Activated CD4-positive, alpha-beta T cell treated with anti-CD3 and anti-CD28 coated beads for 1 hour (primary cell): ENCODE measurements at places on chromosomes 2 and 18.

DNA sequence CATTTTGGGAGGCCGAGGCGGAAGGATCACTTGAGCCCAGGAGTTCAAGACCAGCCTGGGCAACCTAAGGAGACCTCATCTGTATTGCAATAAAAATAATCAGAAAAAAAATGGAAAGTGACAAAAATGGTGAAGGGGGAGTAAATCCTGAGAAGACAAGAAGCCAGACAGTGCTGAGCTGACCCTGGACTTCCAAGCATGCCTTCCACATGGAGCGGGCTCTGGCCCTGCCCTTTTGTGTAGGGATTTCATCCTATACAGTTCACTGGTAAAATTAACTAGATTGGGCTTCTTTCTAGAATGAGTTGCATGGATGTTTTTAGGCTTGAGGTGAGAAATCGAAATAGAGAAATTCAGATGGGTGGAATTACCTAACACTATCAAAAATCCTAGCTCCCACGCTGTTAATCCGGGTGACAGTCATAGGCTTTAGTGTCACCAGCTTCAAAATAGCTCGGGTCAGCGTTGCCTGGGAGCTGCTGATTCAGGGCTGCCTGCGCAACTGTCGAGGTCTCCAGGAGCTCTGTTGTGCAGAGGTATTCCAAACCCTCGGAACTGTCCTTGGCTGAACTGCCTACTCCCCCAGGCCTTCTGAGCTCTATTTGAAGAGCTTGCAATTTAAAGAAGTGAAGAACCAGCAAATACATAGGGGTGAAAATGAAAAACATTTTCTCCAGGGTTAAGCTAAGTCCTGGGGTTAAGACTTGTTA, 21.5 kb upstream of the ZNF532 start:
- no peak for DNase-seq

- no peak for DNase-seq
These were observed 539.5 kb downstream of the NRXN1 start for GRCh38 chr2:50492477-50492851.

DNA sequence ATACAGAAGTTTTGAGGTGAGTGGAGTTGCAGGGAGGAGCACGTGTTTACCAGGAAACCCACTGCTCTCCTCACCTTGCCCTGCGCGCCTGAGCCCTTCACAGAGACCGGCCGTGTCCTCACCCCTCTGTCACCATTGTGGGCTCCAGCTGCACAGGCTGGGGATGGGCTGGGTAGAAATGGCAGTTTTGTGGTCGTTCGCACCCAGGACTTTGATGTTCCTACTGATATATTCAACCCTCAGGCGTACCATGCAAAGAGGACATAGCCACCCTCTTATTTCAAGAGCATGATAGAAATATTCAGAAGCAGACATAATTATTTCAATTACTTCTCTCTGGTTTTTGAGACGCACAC, 78.2 kb downstream of the GBX2 start:
- DNase-seq, result no peak

GRCh38 chr2:100852999-100853908, 33.3 kb downstream of the NPAS2 start:
- no peak for DNase-seq

GRCh38 chr2:197297266-197297665, 13.3 kb downstream of the ANKRD44 start:
- no peak for DNase-seq
